ENCODE measurements at places on chromosomes 6 and 20. TPM values are rescaled to one million over a fixed set of nuclear protein-coding genes. Genes with fewer than 3 reads are reported as not detected.

DNA sequence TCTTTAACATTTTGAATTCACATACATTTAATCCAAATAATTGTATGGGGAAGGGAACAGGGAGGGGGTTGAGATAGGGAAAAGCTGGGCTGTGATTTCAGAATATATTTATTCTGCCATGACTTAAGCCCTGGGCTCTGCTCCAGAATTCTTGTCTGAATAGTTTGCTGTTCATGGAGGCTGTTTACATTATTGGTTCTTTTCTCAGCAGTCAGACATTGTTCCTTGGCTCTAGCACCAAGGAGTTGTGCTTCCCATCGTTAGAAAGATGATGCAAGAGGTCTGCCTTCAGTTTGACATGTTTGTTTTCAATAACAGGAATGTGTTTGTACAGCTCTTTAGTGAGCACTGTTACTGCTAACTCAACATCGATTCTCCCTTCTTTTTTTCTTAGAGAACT, 198.8 kb upstream of the CDYL start:
- no peak overlapping the region for H3K27ac ChIP-seq
- H3K27me3 ChIP-seq, result 0 out of 2 replicates have a peak, but pooled peaks cover 2% of the 10 kb centered on the region
- H3K36me3 ChIP-seq, result no peaks in the 10 kb centered on the region
- no peak overlapping the region for H3K4me3 ChIP-seq
- DNase-seq, result no peak

GRCh38 chr20:35939264-35939663, 15.0 kb downstream of the SCAND1 start:
- H3K27me3 ChIP-seq, result no peaks in the 10 kb centered on the region
- H3K36me3 ChIP-seq, result no peaks in the 10 kb centered on the region
- peaks cover 9% of the 10 kb centered on the region for H3K4me1 ChIP-seq
- no peak overlapping the region for H3K4me3 ChIP-seq
- H3K27ac ChIP-seq, result no peak overlapping the region

DNA sequence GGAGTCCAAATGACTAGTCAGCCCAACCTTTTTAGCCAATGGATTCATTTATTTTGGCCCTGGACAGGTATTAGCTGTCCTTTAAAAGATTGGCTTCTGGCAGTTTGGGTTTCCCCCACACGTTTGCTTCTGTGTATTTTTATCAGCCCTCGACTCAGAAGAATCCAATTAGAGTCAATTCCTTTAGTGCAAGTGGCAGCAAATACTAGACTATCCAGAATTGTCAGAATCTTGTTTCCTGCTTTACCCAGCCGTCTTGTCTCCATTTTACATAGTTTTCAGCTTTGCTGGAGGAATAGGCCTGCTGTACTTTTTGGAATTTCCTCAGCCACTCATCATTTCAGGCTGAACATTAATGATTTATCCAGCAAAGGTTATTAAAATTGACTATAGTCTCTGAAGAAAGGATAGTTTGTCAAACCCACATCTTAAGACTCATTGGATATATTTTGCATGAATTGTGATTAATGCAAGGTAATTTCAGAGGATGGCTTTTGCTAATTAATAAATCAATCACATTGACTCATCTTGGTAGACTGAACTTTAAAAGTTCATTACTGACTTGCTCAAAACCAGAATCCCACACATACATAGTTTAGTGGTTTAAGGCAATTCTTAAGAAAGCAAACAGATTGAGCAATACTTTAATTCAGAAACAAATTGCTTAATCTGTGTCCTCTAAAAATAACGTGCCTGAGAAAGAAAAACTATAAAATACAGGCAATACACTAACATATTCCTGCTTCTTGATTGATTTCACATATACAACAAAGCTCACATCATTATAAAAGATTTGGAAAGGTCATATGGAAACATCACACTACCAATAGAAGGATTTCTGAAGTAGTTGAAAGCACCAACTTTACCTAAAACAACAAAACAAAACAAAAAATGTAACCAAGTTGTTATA, 62.9 kb upstream of the ZNF217 start:
- H3K27me3 ChIP-seq, result no peaks in the 10 kb centered on the region
- H3K27ac ChIP-seq, result no peak overlapping the region
- no peak for DNase-seq
- no peak overlapping the region for H3K4me3 ChIP-seq
- H3K36me3 ChIP-seq, result no peaks in the 10 kb centered on the region

DNA sequence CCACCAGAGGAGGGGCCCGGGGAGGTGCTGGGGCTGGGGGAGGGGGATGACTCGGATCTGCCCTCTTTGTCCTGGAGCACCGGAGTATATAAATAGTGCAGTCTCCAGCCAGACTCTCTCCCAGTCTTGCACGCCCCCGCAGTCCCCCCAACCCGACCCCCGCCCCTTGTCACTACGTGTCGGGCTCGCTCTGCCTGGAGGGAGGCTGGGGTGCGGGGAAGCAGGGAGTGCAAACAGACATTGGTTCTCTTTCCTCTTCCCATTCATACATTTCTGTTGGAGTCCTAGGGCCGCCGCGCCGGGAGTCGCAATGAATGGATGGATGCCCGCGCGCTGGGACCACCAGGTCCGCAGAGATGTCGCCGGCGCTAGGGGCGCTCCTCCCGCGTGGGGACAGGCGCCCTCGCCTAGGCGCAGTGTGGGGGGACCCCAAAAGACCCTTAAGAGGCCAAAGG, 179.3 kb downstream of the TBXT start:
- H3K4me1 ChIP-seq, result no peaks in the 10 kb centered on the region
- no peak overlapping the region for H3K4me3 ChIP-seq
- no peaks in the 10 kb centered on the region for H3K27me3 ChIP-seq

GRCh38 chr6:130167655-130168054, 55.1 kb downstream of the SAMD3 start:
- H3K4me3 ChIP-seq, result no peak overlapping the region
- no peaks in the 10 kb centered on the region for H3K36me3 ChIP-seq

- H3K4me1 ChIP-seq, result no peaks in the 10 kb centered on the region
- no peaks in the 10 kb centered on the region for H3K27me3 ChIP-seq
- no peak overlapping the region for H3K27ac ChIP-seq
- DNase-seq, result no peak
- no peaks in the 10 kb centered on the region for H3K36me3 ChIP-seq
Measured at GRCh38 chr20:53608071-53608455, 14.4 kb upstream of the ZNF217 start.

- H3K27ac ChIP-seq, result no peak overlapping the region
- H3K36me3 ChIP-seq, result no peaks in the 10 kb centered on the region
- H3K27me3 ChIP-seq, result no peaks in the 10 kb centered on the region
- H3K4me1 ChIP-seq, result no peaks in the 10 kb centered on the region
Measured at GRCh38 chr20:61459266-61459665, 207.2 kb downstream of the CDH4 start.

GRCh38 chr6:76465410-76465809, 392.9 kb upstream of the IMPG1 start:
- DNase-seq, result no peak
- no peak overlapping the region for H3K27ac ChIP-seq
- no peaks in the 10 kb centered on the region for H3K4me1 ChIP-seq
- no peak overlapping the region for H3K4me3 ChIP-seq
- no peaks in the 10 kb centered on the region for H3K36me3 ChIP-seq

DNA sequence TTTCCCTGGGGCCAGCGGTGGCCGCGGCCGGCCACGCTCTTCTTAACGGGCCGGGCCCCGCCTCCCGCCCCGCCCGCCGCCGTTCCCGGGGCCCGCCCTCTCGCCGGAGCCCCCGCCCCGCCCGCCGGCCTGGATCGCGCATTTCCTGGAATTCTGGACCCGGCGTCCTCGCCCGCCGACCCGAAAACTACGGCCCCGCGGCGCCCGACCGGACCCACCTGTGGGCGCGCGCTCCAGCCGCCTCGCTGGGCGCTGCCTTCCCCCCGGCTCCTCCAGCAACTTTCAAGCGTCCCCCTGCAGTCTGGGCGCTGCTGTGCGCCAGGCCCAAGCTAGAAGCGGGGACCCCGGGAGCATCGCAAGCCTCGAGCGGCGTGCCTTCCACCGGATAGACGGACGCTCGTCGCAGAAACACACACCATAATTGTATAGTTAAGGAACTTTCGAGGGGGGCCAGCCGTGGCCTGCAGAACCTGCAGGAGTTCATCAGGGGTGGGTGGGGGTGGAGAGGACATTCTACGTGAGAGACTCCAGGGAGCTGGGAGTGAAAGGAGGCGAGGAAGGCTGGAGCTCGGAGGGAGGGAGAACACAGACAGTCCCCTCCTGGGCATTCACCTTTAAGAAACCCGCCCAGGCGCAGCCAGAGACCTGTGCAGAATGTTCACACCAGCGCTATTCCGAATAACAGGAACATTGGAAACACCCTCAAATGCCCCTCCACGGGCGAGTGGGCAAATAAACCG, at the start of gene ADA:
TSS of gene ADA (minus strand) at position 16 of the 740 bp plus-strand sequence. CDS start 92 bp downstream, outside the sequence.
- no peaks in the 10 kb centered on the region for H3K36me3 ChIP-seq
- no peaks in the 10 kb centered on the region for H3K27me3 ChIP-seq
- H3K4me1 ChIP-seq, result peaks cover 41% of the 10 kb centered on the region
- no peak within 1 kb of the TSS for H3K27ac ChIP-seq

DNA sequence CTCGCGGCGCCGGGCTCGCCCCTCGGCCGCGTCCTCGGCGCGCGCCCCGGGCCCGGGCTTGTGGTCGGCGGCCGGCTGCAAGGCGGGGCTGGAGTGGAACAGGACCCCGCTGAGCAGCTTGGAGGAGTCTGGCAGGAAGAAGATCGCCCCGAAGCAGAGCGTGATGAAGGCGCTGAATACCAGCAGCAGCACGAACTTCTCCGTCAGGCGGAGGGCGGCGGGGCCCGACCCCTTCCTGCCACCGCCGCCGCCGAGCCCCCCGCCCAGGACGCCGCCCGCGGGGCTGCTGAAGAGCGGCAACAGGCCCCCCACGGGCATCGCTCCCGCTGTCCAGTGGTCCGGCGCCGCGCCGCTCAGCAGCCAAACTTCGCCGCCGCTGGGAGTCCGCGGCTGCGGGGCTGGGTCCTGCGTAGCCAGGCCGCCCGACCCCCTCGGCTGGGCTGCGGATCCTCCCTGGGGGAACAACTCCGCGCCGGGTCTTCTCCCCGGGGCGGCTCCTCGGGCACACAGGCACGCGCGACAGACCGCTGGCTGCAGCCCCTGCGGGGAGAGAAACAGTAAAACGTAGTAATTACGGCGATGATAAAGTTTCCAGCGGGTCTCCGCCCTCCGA, 707 bp downstream of the MAN1A1 start:
- H3K27me3 ChIP-seq, result no peaks in the 10 kb centered on the region
- no peak overlapping the region for H3K27ac ChIP-seq
- peak overlapping the region; percentile 75 for H3K4me3 ChIP-seq
- peak; percentile 49 for DNase-seq
- no peaks in the 10 kb centered on the region for H3K36me3 ChIP-seq

DNA sequence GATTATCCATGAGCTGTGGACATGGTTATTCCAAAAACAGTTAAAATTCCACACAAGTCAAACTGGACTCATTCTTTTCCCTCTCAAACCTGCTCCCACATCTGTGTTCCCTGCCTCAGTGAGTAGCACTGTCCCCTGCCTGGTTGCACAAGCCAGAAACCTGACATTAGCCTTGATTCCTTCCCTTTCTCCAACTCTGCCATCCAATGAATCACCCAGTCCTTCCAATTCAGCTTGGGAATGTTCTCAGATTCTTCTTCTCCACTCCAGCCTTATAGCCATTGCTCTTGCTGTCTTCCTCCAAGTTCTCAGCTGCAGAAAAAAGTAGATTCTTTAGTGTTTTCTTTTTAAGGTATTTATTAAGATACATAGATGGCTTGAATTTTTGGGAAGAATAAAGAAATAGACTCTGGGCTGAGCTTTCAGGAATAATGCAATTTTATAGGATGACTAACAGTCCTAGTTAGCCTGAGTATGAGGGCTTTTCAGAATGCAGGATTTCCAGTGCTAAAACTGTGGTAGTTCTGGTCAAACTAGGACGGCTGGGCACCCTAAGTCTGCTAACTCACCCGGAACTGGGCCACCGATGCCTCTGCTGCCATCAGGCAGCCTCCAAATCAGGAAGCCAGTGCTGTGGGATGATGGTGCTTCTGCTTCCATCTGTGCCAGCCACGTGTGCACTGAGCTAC, 18.2 kb upstream of the SASH1 start:
- no peaks in the 10 kb centered on the region for H3K27me3 ChIP-seq
- H3K4me1 ChIP-seq, result peaks cover 4% of the 10 kb centered on the region
- no peak overlapping the region for H3K27ac ChIP-seq

DNA sequence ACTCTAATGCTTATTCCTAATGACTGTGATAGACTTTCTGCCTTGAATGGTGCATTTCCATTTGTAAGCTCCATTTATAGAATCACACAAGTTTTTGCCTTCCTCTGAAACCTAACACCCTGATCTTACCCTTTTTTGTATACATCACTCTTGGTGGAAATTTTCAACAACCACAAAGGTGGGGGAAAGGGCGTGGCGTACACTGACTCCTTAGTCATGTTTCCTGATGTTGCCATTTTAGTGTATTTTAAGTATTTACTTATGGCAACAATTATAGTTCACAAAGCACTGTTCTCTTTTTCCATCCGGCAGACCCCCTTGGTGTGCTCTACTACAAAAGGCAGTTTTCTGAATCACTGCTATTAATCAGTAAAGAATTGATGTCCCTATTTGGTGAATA, 92.0 kb downstream of the ATXN1 start:
- no peak for DNase-seq
- no peak overlapping the region for H3K27ac ChIP-seq
- H3K4me1 ChIP-seq, result no peaks in the 10 kb centered on the region
- no peaks in the 10 kb centered on the region for H3K36me3 ChIP-seq
- H3K27me3 ChIP-seq, result no peaks in the 10 kb centered on the region

- DNase-seq, result no peak
- H3K4me3 ChIP-seq, result no peak overlapping the region
- H3K36me3 ChIP-seq, result no peaks in the 10 kb centered on the region
- H3K27ac ChIP-seq, result no peak overlapping the region
Measured at GRCh38 chr6:35076997-35077712, 64.0 kb downstream of the TCP11 start.

DNA sequence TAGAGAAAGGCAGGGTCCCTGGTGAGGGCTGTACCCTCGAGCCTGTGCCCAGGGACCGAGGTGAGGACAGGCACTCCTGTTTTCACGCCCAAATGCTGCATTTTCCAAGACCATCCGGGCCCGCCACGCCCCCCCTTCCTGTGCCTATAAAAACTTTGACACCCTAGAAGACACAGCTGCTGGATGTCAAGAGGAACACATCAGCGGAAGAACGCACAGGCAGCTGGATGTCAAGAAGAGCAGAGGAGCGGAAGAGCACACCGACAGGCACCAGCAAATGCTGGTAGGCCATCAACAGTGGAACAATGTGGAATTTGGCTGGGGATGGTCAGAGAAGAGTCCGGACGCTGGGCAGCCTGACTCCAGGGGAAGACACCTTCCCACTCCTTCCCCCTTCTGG, 56.1 kb downstream of the TXLNB start:
- H3K4me1 ChIP-seq, result peaks cover 23% of the 10 kb centered on the region
- H3K36me3 ChIP-seq, result no peaks in the 10 kb centered on the region

GRCh38 chr6:150177259-150177951, 34.6 kb downstream of the PPP1R14C start:
- no peaks in the 10 kb centered on the region for H3K27me3 ChIP-seq
- DNase-seq, result no peak
- H3K4me1 ChIP-seq, result no peaks in the 10 kb centered on the region
- H3K4me3 ChIP-seq, result no peak overlapping the region
- H3K36me3 ChIP-seq, result no peaks in the 10 kb centered on the region

ULBP2 gene
- total RNA-seq, result 0.76 TPM

IP6K3 gene
- not detected for total RNA-seq

CITED2 gene
- total RNA-seq, result 67.7 TPM

FAM50B gene
- 0.48 TPM for total RNA-seq

CLIC5 gene
- not detected for total RNA-seq

GNAS-AS1 gene
- 6.3 TPM for total RNA-seq

NAPB gene
- 35.1 TPM for total RNA-seq

VEGFA gene
- 217 TPM for total RNA-seq

RAET1L gene
- total RNA-seq, result not detected
